LNCaP clone FGC (cell line): ENCODE measurements at places on chromosomes 3 and 15.

GRCh38 chr3:8464668-8465067 lies 37.0 kb upstream of the LMCD1 start:
- DNase-seq, result no peak

DNA sequence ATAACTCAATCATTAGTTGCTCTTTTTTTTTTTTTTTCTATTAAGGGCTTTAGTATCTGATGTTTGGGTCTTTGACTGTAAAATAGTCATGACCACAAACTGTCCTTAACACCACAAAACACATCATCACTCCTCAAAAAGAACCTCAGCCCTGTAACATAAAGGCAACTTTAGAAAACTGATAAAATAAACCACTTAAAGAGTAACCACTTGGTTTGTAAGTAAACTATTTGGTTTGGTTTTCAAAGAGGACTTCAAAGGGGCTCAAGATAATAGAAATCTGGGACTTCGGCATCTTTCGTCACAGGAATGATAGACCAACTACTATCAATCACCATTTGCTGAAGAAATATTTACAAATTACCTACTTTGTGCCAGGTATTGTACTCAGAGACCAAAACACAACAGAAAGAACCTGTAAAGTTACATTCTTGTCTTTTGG lies 167.8 kb downstream of the FOXP1 start:
- no peak for DNase-seq

GRCh38 chr15:26143221-26143620 lies 280.1 kb upstream of the ATP10A start:
- no peak for DNase-seq

DNA sequence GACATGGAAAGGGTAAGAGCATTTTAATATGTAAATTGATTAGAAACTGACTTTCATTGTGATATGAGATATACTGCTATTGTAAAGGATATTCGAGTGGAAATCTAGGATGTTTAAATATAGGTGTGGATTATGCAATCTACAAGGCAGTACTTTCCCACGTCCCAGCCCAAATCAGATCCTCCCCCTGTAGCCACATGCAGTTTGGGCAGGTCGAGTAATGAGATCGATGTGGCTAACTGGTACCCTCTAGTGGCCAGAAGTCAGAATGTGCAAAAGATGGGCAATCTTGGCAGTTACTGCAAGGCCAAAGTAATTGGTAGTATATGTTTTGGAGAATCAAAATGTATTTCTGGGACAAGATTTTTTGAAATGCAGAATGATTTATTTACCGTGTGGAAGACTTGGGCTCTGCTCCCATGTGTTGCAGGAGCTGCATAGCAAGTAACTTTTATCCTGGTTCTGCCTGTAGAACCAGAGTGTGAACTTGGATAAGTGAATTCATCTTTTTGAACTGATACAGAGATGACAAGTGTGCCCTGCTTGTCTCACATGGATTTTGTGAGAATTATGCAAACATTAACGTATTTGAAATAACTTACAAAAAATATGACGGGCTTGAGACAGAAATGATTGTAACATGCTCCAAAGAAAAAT lies 94.5 kb upstream of the ADAMTSL3 start:
- peak; percentile 44 for DNase-seq

DNA sequence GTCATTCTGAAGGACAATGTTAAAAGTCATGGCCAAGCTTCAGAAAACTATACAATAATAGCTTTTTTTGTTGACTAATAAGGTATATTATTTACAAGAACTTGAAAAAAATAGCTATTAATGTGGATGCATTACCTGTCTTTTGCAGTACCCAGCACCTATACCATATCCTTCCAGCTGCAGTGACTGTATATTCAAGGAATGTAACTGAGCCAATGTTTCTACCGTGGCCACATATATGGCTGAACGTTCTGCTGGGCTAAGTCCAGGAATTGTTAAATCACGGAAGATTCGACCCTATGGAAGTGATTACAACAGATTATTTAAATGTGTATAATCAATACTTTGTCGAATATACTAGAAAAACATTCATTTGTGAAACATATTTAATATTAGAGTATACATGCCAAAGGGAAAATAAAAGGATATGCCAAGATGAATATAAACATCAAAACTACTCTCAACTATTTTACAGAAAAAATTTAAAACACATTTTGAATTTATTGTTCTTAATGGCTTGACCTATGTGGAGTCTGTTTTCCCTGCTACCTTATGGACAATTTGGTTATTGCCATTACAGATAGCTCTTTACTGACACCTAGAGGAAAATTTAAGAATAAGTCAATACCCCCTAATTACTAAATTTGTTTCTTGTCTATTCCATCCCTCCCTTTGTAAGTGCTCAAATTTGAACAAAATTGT lies 17.6 kb downstream of the ACAD11 start:
- DNase-seq, result no peak

DNA sequence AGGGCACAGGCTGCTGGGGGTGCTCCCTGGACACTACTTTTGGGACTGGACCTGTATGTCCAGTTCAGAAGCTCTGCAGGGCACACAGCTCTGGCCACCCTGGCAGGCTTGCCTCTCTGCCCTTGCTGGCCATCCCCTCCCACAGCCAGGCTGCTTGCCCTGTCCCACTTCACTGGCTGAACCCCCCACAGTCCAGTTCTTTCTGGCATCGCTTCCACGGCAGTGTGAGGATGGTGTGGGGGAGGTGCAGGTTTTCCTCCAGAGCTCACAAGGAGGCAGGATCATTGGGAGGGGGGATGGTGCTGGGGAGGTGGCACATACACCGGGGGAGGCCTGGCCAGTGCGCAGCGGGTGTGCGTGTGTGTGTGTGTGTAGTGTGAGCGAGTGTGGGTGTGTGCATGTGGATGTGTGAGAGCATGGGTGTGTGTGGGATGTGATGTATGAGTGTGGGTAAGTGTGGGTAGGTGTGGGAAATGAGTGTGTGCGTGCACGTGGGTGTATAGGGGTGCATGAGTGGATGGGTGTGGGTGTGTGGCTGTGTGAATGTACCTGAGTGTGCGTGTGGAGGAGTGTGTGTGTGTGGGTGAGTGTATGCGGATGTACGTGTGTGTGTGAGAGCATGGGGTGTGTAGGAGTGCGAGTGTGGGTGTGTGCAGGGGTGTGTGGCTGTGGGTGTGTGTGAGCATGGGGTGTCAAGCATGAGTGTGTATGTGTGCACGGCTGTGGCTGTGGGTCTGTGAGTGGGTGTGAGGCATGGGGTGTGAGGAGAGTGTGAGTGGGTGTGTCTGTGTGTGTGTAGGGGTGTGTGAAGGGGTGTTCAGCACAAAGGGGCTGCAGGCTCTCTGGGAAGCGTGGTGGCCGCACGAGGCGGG lies 155.2 kb downstream of the NSMCE3 start:
- no peak for DNase-seq

GRCh38 chr15:60091157-60091556 lies 87.0 kb downstream of the FOXB1 start:
- DNase-seq, result no peak
